ENCODE measurements at places on chromosomes 5 and 9.

DNA sequence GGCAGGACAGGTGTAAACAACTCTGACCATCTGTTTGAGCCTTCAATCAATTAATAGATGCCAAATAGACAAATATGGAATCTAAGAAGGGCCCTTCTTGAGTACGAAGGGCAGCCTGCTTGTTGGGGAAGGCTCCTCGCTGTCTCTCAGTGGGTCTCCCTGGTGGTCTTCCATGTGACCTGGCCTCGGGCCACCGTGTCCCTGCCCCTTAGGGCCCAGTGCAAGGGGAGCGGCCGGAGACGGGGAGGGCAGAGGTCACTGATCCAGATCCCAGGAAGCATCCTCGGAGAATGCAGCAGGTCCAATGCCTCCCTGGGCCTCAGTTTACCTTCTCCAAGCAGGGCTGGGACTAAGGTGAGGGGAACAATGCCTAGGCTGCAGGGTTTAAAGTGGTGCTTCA lies 2.5 kb downstream of the DBH start:
- no peak for DNase-seq

DNA sequence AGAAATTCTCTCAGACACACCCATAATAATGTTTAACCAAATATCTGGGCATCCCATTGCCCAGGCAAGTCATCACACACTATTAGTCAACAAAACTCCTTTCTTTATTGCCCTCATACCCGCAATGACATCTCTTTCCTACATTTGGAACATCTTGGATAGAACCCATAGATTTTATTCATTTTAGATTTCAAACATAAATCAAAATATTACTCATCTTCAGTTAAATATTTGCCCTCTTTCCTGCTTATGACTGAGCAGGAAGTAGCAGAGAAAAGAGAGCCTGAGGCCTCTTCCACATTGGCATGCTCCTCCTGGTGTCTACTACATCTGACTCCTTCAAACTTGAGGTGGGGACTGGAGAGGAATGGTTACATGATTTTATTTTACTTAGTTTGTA lies 592.0 kb downstream of the CHSY3 start:
- no peak for DNase-seq

DNA sequence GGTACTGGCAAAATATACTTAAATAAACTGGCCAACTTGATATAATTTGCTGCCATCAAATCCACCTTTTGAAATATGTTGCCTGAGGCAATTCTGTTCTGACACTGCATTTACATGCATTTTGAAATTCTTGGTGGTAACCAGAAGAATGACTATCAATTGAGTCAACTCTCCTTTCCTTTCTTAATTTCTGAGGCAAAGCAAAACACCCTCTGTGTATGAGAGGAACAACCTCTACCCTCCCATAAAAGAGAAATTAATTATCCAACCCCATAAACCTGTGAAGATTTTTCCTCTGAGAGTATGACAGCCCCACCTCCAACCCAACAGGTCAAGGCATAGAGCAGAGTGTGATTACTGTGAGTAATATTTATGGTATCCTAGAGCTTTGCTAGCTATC lies 286.8 kb downstream of the NR2F1-AS1 start:
- no peak for DNase-seq

- no peak for DNase-seq
These were observed 14.2 kb upstream of the RALGDS start for GRCh38 chr9:133135146-133135745.

- DNase-seq, result no peak
These were observed at the start of gene CCDC152 for GRCh38 chr5:42756606-42757601. Gene CCDC152, plus strand, starts transcription at chr5:42756818. Its CDS starts 2,304 bp downstream, at chr5:42759122.

GRCh38 chr5:73709536-73710129 lies 83.6 kb downstream of the ARHGEF28 start:
- DNase-seq, result no peak

DNA sequence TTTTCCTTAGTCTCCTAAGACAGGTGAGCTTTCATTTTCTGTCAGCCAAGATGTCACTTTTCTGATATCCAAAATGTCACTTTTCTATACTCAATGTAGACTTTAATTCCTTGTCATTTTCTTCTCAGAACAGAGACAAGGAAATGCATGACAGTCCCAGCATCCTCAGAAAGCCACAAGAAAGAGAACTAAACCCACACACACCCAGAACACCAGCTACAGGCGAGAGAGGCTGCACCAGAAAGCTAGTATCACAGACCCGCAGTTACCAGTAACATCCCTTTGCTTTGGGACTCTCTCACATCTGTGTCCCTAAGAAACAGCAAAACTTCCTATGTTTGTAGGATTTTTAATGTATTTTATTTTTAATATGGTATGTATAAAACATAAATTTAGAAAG lies 17.1 kb downstream of the TRMO start:
- no peak for DNase-seq

GRCh38 chr5:180126716-180127681 lies 55.4 kb upstream of the RNF130 start:
- DNase-seq, result no peak

DNA sequence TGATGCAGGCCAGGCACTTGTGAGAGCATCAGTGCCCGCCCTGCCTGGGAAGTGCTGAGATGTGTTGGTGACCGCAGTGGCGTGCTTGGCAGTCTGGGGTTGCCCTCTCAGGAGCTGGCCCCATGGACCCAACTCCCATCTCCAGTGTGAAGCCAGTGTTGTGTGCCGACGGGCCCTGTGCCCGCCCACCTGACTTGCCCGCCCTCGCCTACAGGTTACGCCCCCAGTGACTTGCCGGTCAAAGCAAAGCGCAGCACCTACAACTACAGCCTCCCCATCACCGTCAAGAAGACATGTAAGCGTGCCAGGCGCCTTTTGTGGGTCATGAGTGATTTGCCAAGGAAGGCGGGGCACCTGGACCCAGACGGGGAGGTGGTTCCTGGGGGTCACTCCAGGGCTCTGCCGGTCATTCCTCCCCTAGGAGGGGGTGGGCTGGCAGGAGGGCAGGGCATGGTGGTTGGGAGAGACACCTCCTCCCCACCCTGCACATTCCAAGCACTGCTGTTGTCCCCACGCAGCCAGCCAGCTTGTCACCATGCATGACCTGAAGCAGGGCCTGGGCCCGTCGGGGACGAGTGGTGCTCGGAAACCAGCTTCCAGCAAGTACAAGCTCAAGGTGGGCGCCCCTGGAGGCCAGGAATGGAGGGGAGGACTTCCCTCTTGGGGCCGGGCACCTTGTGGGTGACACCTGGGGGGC lies 7.4 kb upstream of the CEL start:
- no peak for DNase-seq

DNA sequence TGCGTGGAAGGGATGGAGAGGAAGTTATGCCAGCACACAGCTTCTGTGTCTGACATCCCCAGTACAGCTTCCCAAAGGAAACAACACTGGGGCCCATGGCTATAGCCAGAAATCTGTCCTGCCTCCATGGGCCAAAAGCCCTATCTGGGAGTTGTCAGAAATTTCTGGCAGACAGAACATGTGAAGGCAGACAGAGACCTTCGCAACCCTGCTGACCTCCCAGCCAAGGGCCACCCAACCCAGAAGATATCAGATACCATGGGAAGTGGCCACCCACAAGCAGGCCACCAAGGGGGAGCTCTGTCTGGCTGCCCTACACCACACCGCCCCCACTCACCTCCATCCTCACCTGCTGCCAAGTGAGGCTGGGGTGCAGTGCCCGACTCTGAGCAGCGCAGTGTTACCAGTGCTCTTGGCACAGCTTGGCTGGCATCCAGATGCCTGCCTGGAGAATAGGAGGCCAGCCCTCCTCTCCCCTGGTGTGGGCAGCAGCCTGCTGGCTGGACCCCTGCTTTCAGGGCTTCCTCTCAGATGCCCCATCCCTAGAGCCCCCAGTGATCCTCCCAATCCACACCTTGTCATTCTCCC lies 61.6 kb upstream of the NEURL1B start:
- no peak for DNase-seq

- no peak for DNase-seq
These were observed 236.7 kb downstream of the BNC2 start for GRCh38 chr9:16633794-16634193.

GRCh38 chr9:124621371-124622328 lies 114.5 kb upstream of the NR5A1 start:
- no peak for DNase-seq

DNA sequence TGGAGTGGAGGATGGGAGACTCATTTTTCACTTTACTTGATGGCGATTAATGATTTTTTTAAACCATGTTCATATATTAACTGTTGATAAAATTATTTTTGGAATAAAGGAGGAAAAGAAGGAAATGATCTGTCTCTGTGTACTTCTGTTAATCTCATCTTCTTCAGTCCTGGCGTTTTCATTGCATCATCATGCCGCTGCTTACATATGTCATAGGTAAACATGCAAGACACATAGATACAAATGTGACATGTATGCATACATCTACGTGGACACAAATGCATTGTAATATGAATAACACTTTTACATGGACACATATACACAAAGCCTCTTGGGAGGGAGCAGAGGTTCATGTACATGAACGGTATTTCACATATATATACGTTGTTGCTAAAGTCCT lies 10.0 kb downstream of the TMEM174 start:
- DNase-seq, result no peak

DNA sequence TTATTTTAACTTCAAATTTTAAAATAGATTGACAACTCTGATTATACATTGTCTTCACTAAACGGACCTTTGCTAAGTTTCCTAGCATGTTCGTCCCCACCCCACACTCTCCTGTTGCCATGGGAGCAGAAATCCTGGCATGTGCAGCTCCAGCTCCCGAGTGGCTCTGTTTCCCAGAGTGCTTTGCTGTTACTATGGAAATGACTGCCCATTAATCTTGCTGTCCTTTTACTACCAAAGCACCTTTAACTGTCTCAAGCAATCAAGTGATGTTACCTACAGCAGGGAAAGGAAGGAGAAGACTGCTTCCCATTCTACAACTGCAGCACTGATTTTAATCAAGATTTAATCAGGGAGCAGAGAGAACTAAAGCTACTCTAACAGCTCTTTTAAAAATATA lies 212.0 kb upstream of the KIF2A start:
- DNase-seq, result no peak

Measured in cortex of kidney (tissue), 1 donor.